ENCODE measurements at places on chromosomes 2 and 18. TPM values are rescaled to one million over a fixed set of nuclear protein-coding genes. Genes with fewer than 3 reads are reported as not detected.

DNA sequence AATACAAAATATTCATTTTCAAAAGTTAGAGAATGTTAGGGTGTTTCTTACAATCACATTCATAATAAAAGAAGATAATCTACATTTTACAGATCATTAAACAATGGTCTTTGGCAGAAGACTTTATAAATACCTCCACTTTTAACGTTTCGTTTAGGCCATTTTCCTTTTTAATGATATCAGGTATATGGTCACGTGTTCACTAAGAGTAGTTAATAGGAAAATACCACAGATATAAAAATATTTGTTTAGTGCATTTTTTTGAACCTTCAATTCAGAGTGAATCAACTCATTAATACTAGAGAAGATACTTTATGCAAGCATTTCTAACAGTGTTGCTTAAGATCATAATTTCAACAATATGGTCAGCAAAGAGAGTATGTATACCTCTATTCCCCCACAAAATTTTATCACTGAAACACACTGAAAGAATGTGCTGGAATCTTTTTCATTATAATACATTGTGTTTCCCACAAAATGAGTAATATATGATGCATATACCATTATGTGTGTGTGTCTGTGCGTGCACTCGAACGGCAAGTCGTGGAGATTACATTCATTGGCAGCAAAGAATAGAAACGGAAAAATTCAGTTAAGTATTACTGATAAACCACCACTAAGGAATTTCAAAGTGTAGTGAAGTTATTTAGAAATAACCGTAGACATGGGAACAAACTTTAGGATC, 319.9 kb upstream of the THUMPD2 start:
- no peak overlapping the region for H3K4me3 ChIP-seq
- peaks cover 15% of the 10 kb centered on the region for H3K4me1 ChIP-seq
- no peak for DNase-seq
- H3K36me3 ChIP-seq, result no peaks in the 10 kb centered on the region
- no peaks in the 10 kb centered on the region for H3K27me3 ChIP-seq

The ANO7 gene
- total RNA-seq, result 1.3 TPM

- no peaks in the 10 kb centered on the region for H3K36me3 ChIP-seq
- no peaks in the 10 kb centered on the region for H3K27me3 ChIP-seq
- H3K27ac ChIP-seq, result no peak overlapping the region
- H3K4me3 ChIP-seq, result no peak overlapping the region
- peaks cover 40% of the 10 kb centered on the region for H3K4me1 ChIP-seq
Measured at GRCh38 chr18:35491700-35492077, 6.1 kb downstream of the INO80C start.

- no peaks in the 10 kb centered on the region for H3K27me3 ChIP-seq
- no peak overlapping the region for H3K27ac ChIP-seq
- peaks cover 8% of the 10 kb centered on the region for H3K4me1 ChIP-seq
- H3K4me3 ChIP-seq, result no peak overlapping the region
Measured at GRCh38 chr18:58761970-58762780, 90.9 kb downstream of the MALT1 start.

DNA sequence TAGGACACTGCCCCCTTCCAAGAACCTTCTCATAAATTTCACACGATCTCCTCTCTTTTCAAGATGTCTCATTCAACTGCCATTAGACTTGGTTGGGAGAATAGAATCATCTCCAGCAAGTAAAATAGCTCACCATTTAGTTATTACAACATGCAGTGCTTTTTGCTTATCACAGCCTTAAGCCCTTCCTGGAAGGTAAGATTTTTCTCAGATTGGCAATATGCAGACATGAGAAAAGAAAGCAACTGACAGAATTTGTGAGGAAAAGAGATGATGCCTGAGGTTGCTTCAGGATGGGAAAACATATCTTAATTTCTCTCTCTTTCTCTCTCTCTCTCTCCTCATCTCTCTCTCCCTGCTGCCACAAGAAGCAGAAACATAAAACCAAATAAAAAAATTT, 855.1 kb upstream of the ACVR2A start:
- DNase-seq, result no peak
- H3K4me3 ChIP-seq, result no peak overlapping the region
- peaks cover 35% of the 10 kb centered on the region for H3K4me1 ChIP-seq

DNA sequence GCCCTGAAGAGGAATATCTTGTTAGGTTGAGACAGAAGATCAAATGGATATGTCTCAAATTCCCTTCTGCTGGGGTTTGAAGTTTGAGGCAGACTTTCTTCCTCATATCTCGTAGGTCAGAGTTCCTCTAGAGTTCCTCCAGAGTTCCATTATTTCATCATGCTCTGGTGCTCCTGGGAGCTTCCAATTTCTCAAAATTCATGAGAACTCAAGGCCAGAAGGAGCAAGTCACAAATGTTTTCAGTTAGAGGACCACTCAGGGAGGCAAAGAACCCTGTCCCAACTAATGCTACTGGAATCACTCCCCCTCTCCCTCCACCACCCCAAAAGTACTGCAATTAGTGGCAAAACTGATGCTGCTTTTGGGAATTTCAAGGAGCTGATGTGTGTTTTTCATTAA, 115.7 kb upstream of the RBMS1 start:
- no peak overlapping the region for H3K27ac ChIP-seq
- DNase-seq, result no peak
- H3K36me3 ChIP-seq, result no peaks in the 10 kb centered on the region
- no peaks in the 10 kb centered on the region for H3K4me1 ChIP-seq
- H3K27me3 ChIP-seq, result no peaks in the 10 kb centered on the region

DNA sequence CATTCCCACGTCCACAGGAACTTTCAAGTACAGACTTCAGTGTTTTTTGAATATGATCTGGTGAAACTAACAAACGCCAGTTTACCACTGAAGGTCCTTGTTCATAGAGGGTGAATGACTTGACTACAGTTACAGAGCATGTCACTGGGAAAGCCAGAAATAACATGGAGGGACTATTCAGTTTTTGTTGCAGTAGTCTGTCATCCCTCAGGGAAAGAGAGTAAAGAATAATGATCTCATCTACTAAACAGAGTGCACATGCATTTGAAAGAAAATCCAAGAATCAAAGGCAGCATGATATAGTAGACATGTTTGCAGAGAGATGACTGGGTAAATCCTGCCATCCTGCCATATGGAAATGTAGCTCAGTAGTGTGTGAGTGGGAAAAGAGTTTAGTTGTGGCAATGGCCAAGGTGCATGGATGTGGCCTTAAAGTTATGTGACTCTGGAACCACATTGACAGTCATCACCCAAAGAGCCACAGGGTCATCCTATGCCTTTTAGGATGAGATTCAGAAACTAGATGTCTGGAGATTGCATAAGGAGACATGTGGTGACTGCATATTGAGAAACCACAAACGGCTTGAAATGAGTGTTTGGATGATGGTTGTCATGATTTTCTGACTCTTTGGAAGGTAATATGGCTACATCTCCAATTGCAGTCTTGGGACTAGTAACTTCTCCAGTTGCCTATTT, 125.3 kb upstream of the ZEB2 start:
- no peak overlapping the region for H3K27ac ChIP-seq
- H3K4me1 ChIP-seq, result no peaks in the 10 kb centered on the region
- no peaks in the 10 kb centered on the region for H3K27me3 ChIP-seq
- no peak for DNase-seq
- H3K36me3 ChIP-seq, result no peaks in the 10 kb centered on the region

The CFAP210 gene
- total RNA-seq, result 0.80 TPM
